Omental fat pad (tissue), 4 donors: ENCODE measurements at places on chromosomes 3 and 15.

DNA sequence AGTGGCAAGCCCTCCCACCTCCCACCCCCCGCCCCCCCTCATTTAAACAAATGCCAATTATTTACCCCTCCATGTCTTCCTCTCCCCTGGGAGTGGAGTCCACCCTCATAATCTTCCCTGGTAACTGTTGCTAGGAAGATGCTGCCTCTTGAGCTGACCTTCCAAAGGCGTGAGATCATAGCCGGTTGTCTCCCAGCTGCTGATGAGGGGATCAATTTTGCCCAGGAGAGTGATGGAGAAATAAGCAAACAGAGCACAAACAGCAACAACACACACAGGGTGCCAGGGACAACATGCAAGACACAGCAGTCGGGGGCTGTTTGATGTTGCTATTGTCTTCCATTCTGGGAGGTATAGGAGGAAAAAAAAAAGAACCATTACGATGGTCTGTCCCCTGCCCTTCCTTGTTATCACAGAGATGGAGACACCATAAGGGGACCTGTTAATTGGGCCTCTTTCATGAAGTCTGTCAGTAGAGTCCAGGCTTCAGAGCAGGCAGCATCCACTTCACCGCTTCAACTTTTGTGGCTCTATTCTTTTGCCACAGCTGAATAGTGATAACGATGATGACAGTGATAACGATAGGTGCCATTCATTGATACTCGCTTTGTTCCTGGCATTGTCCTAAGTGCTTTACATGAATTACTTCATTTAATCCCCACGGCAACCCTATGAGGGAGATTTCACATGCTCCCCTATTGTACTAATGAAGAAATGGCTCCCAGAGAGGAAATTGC is 76.9 kb upstream of the RGMA start:
- DNase-seq, result no peak

- DNase-seq, result no peak
Measured at GRCh38 chr3:106263011-106263410, 394.2 kb upstream of the CBLB start.

DNA sequence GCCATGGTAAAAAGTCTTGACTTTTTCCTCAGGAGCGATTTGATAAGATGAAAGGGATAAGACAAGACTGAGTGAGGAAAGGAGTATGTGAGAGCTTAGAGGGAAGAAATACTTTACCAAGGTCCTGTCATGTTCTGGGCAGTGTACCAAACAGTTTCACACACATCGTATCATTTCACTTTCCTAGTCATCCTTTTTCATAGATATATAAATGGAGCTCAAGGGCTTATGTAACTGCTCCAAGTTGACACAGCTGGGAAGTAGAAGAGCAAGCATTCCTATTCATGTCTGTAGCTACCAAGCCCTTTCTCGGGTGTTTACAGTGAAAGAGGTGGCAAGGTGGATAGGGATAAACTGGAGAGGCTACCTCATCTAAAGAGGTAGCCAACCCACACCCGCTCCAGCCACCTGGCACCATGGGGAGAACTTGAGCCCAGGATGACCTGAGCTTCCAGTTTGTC is 57.4 kb downstream of the MRPS25 start:
- no peak for DNase-seq

GRCh38 chr15:60721707-60722106 is 242.8 kb upstream of the ICE2 start:
- no peak for DNase-seq

GRCh38 chr3:175518459-175518858 is 659.3 kb downstream of the NAALADL2 start:
- DNase-seq, result no peak

- no peak for DNase-seq
Measured at GRCh38 chr3:13045241-13045903, 27.9 kb downstream of the IQSEC1 start.

DNA sequence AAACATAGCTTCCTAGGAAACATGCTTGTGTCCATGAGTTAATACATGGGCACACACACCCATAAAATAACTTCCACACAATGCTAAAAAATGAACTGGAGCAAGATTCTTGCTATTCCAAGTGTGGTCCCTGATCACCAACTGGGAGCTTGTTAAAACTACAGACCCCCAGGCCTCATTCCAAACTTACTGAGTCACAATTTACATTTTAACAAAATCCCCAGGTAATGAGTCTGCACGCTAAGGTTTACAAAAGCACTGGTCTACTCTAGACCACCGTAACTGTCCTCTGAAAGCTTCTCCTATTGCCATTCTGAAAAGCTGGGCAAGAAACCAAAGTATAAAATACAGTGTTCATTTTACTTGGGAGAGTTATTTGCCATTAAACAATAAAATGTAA is 45.4 kb downstream of the IGF2BP2 start:
- DNase-seq, result no peak

DNA sequence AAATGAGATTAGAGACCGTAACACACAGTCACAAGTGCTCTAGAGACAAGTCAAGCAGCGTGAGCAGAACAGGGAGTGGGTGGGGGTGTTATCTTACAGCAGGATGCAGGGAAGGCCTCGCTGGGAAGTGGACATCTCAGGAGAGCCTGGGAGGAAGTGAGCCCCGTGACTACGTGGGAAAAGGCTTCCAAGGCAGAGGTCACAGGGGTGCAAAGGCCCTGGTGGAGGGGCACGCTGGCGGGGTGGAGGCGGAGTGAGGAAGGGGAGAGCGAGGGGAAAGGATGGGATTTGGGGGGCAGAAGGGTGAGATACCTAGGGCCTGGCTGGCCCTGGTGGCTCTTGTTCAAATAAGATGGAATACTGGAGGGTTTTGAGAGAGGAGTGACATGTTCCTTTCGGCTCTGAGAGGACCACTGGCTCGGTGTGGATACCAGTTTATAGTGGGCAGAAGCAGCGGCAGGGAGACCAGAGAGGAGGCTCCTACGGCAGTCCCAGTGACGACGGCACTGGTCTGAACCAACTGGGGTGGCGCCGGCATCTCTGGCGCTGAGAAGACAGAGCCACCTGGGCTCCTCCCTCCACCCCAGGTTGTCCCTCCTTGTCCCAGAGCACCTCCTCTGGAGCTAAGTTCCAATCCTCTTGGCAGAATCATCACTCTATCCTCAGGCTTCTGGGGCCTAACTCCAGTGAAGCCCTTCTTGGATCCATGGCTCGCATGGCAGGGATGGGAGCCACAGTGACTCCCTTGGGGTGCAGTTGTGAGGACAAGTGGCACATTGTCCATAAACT is 266.2 kb upstream of the LYSMD4 start:
- DNase-seq, result no peak

DNA sequence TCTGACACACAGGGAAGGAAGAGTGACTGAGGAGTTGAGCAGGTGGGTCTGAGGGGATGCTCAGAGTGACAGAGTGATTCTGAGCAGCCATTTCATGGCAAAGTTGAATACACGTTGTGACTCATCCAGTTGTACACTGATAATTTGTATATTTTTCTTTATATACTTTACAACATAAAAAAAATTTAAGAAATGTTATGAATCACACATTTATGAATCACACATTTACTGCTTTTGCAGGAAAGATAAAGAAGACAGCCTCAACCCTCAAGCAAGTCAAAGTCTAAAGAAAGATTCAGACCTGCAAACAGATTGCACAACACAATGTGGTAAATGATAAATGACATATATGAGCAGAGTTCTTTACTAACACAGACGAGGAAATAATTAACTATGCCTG is 21.0 kb upstream of the CHMP2B start:
- DNase-seq, result no peak

- DNase-seq, result no peak
Measured at GRCh38 chr15:89128320-89129122, 40.3 kb downstream of the ABHD2 start.

DNA sequence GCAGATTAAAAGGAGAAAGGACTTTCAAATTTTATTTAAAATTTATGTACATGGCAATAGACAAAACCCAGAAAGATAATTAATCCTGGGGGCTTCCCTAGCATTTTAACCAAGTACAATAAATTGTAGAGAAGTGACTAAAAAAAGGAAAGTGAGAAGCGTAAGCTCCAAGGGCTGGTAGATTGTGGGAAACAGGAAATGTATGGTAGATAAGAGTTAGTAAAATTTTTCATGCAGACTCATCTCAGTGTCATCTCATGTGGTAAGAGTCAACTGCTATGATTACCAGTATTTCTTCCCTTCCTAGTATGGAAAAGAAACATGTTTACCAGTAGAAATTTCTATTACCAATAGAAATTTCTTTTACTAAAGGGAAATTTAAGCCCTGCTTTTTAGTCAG is 464.3 kb upstream of the AGTR1 start:
- no peak for DNase-seq

DNA sequence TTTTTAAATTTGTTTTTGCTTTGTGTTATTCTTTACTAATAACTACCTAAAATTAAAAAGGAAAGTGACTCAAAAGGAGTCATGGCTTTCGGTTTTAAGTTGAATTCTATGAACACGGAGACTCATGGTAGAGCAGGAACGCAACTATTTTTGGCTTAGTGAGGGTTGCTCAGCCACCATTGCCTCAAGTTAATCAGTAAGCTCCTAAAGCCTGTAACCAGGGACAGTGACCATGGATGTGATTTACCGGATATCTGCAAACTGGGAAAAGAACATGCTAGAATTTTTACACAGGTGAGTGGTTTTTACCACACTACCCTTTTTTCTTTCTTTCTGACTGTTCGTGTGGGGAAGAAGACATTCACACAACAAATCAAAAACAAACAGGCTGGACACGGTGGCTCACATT is 11.8 kb downstream of the SLC12A8 start:
- no peak for DNase-seq

DNA sequence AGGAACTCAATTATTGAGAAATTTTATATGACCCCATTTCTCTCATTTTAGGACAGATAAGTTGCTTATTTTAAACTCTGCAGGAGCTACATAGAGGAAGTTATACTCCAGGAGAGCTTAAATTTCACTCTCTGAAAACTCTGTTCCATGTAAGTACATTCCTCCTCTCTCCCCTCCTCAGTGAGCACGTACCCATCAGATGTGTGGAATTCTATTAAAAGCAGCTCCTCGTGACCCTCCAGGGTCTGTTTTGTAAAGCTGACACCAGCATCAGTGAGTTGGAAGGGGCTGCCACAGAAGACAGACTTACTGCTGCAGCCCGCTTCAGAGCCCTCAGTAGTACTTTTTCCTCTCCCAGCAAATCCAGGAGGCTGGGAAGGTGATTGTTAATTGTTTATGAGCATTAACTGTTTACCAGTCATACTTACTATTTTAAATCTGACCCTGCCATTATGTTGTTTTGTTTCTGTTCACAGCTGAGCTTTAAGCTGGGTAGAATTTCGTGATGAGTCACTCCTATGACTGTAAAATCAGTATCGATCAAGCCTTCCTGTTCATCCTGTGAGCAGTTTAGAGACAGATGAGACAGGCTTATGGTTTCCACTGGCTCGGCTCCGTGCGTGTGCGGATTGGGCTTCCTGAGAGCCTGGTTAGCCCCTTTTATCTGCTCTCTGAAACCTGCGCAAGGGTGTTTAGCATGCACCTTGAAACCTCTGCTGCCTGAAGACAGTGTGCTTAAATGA is 20.4 kb downstream of the IGF1R start:
- no peak for DNase-seq

DNA sequence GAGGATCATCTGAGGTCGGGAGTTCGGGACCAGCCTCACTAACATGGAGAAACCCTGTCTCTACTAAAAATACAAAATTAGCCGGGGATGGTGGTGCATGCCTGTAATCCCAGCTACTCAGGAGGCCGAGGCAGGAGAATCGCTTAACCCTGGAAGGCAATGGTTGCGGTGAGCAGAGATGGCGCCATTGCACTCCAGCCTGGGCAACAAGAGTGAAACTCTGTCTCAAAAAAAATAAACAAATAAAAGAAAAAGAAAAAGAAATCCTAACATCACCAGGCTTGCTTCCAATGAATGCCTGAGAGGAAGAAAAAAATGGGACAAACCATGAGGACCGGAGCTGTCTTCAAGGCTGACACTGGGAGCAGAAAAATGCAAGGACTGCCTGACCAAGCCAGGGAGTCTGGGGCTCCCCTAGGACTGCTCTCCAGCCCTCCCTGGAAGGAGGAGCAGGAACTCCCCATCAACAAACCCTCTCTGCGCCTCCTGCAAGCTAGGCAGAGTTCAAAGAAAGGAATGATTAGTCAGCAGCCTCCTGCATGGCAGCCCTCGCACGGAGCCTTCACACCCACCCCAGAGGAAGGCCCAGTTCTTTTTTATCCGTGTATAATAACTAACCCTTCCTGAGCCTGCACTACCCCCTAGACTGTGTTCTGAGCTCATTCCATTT is 55.4 kb downstream of the NUP210 start:
- DNase-seq, result no peak

DNA sequence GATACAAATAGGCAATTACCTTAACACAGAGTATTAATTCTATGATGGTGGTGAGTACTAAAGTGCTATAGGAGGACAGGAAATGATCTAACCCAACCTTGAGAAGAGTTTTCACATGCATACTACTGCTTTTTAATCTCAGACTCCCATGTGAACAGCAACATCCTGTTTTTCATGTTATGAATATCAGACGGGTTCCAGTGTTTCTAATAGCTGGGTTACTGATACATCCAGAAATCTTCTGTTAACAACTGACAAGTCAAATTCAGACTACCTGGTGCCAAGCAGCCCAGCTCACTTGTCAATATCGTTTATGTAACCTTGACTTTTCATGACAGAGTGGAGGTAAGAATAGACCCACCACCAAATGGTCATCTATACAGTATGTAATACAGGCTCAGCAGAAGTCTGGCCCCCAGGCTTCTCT is 220.2 kb upstream of the COL8A1 start:
- no peak for DNase-seq

GRCh38 chr15:34331809-34332208 is 5.8 kb downstream of the SLC12A6 start:
- DNase-seq, result no peak

- no peak for DNase-seq
Measured at GRCh38 chr3:153289334-153289808, 127.3 kb downstream of the RAP2B start.

GRCh38 chr15:44882499-44882968 is 74.0 kb upstream of the TERB2 start:
- DNase-seq, result no peak

DNA sequence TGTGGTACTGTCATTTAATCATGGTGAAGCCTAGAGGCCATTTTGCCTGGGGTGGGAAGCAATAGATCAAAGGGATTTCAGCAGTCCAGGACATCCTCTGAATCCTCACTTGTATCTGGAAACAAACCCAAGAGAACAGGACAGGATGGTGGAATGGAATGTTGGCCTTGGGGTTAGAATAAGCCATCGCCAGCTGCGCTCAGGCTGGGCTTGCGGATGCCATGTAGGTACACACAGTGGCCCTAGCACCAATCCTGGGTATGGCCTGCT is 76.5 kb upstream of the ALDH1A3 start:
- no peak for DNase-seq

- DNase-seq, result no peak
Measured at GRCh38 chr15:93846148-93846547, 385.2 kb upstream of the MCTP2 start.

GRCh38 chr3:127762077-127762786 is 60.1 kb downstream of the MGLL start:
- no peak for DNase-seq

DNA sequence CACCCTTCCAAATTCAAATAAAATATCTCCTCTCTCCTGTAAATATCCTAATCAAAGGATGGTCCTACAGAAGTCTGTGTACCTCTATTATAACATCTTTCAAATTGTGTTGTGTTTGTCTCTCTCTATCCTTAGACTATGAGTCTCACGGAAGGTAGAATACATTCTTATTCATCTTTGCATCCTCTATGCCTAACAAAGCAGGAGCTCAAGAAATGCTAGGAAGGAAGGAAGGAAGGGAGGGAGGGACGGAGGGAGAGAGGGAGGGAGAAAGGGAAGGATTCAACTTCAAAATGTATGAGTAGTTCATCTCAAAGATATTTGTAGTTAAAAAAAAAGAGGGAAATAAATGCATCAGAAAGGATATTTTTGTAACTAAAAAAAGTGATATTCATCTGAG is 150.0 kb downstream of the RTP4 start:
- DNase-seq, result no peak

GRCh38 chr3:137202941-137203340 is 245.2 kb downstream of the IL20RB start:
- DNase-seq, result no peak
